ENCODE measurements at places on chromosomes 5 and 9.

- DNase-seq = no peak
Observed at GRCh38 chr9:74887041-74887980, at the start of gene TRPM6. Gene TRPM6, minus strand, starts transcription at chr9:74887921. Its CDS starts 65 bp downstream, at chr9:74887856.

DNA sequence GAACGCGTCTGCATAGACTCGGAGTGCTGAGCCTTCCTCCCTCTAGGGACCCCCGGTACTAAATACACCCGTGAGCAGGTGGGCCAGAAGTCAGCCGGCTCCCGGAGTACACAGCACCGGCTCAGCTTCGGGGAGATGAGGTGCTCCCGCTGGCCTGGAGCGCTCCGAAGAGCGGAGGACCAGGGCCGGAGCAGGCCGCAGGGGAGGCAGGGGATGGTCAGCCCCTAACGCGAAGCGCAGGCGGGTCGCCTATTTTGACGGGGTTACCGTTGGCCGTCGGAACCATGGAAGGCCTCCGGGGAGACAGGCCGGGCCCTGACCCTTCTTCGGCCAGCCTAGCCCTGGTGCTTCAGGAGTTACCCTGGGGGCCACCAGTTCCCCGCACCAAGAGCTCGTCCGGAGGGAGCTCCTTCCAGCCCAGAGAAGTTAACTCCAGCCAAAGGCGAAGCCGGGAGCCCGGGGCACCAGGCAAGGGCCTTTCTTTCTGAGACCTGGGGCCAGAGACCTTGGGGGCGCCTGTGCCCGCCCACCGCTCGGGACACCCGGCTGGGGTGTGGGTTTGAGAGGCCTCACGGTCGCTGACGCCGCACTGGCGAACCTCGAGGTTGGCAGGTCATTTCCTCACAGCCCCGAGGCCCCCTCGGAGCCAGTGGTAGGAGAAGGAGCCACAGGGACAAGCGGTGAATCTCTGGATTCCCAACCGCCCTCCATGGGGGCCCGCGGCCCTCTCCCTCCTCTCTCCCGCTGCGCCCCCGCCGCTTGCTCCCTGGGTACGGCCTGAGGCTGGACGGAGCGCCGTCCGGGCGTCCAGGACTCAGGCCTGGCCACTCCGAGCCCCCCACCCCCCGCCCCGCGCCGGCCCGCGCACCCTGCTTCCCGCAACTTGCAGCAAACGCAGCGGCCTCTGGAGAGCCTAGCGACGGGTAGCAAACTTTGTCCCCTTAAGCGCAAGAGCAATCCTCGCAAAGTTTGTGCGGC, 3.4 kb upstream of the IRX4 start:
- DNase-seq = no peak

DNA sequence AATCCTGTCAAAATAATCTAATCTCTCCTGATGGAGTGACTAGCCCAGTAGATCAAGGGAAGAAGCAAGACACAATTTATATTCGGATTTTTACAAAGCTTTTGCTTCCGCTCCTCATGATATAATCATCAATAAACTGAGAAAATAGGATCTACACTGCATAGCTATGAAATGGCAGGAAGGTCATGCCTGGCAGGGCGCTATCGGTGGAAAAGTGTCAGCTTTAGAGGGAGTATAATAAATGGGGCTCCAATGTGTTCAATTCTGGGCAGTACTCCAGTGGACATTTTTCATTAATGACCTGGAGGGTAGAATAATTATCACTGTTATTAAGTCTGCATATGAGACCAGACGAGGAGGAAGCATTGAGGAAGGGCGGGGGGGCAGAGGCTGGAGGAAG, 1013.3 kb upstream of the DMAC1 start:
- DNase-seq = no peak

- no peak for DNase-seq
Observed at GRCh38 chr5:155136216-155136850, 122.8 kb downstream of the KIF4B start.

- DNase-seq = no peak
Observed at GRCh38 chr9:110921705-110922104, 116.6 kb downstream of the LPAR1 start.

DNA sequence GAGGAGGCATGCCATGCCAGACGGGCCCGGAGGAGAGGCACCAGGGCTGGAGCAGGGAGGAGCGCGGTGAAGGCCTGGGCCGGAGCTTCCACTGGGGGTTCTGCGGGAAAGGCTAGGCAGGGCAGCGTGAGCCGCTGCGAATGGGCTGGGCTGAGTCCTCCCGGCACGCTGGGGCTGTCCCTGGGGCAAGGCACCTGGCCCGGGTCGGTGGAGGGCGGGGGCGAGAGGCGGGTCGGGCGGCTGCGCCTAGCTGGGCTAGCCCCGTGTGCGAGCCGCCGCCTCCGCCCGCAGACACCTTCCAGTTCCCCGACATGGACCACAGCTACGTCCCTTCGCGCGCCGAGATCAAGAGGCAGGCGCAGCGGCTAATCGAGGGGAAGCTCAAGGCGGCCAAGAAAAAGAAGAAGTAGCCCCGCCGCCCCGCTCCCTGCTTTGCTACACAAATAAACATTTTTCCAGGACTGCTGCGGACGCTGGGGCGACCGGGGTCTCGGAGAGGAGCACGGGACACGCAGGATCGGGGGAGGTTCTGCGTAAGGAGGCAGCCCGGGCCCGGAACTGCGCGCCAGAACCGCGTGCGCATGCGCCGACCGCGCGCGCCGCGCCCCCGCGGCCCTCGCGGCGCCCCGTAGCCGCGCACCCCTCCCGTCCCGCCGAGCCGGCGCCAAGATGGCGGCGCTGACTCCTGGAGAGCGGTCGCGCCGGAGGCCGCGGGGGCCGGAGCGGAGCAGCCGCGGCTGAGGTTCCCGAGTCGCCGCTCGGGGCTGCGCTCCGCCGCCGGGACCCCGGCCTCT, at the start of gene RABL6:
TSS of gene RABL6 (plus strand) at position 668 of the 794 bp plus-strand sequence. CDS start 249 bp downstream, outside the sequence.
- peak; percentile 49 for DNase-seq

GRCh38 chr5:52801329-52801728, 13.6 kb downstream of the ITGA1 start:
- no peak for DNase-seq

DNA sequence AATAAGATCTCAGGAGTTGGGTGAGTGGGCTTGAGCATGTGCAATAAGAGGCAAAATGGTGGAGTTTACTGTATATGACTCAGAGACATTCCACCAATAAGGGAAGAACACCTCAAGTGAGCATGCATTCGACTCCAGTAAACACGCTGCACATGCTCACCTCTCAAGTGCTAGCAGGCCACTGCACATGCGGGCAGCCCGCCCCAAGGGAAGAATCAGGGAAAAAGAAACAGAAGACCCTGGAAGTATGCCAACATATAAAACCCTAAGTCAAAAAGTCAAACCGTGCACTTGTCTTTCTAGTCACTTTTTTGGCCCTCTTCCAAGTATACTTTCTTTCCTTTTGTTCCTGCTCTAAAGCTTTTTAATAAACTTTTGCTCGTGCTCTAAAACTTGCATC, 245.3 kb upstream of the RASA1 start:
- no peak for DNase-seq

- no peak for DNase-seq
Observed at GRCh38 chr9:34430843-34431437, 27.4 kb downstream of the FAM219A start.

GRCh38 chr9:92098638-92099037, 16.6 kb downstream of the SPTLC1 start:
- no peak for DNase-seq

GRCh38 chr9:133113949-133114885, 6.8 kb downstream of the RALGDS start:
- no peak for DNase-seq

DNA sequence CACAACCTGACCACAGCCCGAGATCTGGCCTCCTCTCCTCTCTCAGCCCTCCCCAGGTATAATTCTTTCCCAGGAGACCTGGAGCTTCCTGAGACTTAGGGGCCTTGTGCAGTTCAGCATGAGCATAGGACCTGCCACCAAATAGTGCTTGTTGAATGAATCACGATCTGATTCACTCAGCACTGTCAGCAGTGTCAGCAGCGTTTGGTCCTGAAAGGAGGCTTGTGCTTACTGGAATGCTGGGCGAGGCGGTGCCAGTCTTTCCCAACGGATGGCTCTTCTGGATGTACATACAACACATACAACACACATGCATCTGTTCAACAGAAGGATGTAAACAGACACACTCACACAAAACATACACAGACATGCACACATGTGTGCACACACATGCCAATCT, 173.3 kb downstream of the COL23A1 start:
- DNase-seq = no peak

DNA sequence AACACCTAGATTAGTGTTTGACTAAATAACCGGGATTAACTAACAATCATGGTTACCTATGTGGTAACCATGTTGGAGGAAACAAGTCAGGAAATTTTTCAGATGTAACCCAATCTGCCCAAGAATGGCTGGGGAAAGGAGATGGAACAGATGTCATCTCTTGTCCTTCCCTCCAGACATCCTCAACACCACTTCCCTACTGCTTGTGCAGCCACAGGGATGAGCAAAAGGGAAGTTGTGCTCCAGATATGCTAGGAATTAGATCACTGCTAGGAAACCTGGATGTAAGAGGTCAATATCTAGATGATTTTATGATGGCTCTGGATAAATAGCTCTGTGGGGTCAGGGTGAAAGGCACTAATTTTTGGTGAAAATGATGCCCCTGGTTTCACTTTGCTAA, 61.3 kb upstream of the ELL2 start:
- no peak for DNase-seq

DNA sequence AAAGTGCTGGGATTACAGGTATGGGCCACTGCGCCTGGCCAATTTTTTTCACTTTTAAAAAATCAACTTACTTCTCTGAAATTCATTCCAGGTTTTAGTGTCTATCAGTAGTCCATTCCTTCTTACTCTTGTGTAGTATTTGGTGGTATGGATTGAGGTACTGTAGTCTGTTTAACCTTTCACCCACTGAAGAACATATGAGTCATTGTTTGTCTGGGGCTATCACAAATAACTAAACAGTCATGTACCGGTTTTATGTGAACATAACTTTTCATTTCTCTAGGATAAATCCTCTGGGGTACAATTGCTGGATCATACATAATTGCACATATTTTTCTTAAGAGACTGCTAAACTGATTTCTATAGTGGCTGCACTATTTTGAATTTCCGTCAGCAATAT, 1188.0 kb upstream of the CDH9 start:
- no peak for DNase-seq

GRCh38 chr9:65400886-65401285, 115.9 kb upstream of the FOXD4L5 start:
- no peak for DNase-seq

GRCh38 chr5:142819825-142820224, 49.6 kb downstream of the ARHGAP26 start:
- DNase-seq = no peak

DNA sequence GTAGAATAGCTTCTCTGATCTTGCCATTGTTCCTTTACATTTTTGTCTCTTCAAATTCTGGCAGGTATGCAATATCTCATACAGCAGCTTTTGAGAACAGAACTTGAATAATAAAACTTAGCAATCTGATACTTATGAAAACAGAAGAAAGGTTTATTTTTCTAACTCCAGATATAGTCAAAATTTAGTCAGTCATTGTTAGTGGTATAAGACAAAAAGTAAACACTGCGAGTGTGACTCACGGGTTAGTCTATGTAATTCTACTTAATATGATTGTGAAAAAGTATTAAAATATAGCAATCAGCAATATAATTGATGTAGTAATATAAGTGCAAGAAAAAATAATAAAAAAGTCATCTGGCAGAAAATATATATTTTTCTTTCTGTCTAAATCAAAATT, 910.4 kb downstream of the DNAH5 start:
- no peak for DNase-seq

GRCh38 chr5:154141745-154142221, 48.8 kb upstream of the GALNT10 start:
- DNase-seq = no peak

- DNase-seq = no peak
Observed at GRCh38 chr9:69444021-69444420, 119.0 kb downstream of the ENTREP1 start.

DNA sequence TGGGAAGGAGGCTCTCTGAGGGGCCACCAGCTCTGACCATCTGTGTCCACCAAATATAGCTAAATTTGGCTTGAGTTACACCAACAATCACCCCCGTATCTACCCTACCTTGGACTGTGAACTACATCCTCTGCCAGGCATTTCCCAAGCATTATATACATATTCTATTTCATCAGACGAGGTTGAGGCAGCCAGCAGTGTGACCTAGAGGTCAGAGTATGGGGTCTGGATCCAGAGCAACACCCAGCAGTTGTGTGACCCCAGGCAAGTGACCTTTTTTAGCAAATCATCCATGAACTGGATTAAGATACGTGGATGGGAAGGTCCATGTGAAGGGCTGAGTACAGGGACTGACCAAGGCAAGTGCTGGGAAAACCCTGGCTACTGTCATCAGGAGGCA, 180.6 kb downstream of the HSPA4 start:
- DNase-seq = no peak

GRCh38 chr9:127612939-127613582, 984 bp downstream of the STXBP1 start:
- DNase-seq = no peak

DNA sequence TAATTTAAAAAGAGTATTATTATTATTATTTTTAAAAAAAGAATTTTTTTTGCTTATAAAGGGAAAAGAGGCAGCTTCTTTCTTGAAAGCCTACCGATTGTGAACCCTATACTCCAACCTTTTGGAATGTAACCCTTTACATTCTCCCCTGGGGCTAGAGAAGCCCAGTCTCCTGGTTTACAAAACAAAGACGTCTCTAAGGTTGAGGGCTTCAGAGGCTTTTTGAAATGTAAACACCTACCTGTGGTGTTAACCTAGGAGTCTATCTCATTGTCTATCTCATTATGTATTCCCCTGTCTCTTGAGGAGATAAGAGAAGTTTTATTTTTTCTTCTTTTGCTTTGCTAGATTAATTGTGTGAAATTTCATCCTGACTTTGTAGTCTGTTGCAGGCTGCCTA, 4.7 kb downstream of the TNFSF8 start:
- DNase-seq = no peak

GRCh38 chr5:38670878-38671277, 114.4 kb upstream of the LIFR start:
- DNase-seq = no peak

DNA sequence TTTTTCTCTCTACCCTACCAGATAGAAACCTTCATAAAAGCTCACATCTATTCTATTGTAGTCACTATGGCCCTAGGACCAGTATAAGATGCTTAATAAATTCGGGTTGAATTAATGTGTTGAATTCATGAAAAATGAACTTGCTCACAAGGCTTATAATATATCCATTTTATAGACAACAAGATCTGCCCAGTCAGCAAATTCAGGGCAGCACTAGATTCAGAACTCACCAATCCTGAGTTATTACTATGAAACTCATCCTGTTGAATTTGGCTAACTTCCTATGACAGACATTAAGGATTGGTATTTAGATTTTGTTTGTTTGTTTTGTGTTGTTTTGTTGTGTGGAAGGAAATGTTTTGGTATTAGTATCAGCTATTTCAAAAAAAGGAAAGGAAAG, 143.6 kb upstream of the CCNG1 start:
- no peak for DNase-seq

GRCh38 chr5:2334719-2335118, 416.8 kb downstream of the IRX2 start:
- DNase-seq = no peak

GRCh38 chr5:155147222-155147621, 133.7 kb downstream of the KIF4B start:
- DNase-seq = no peak

- DNase-seq = no peak
Observed at GRCh38 chr5:37501152-37501551, 122.0 kb downstream of the WDR70 start.

GRCh38 chr9:98104445-98104881, 14.6 kb downstream of the TRIM14 start:
- no peak for DNase-seq

- DNase-seq = no peak
Observed at GRCh38 chr5:139684350-139684880, 36.3 kb downstream of the CXXC5 start.

- no peak for DNase-seq
Observed at GRCh38 chr9:80605129-80605528, 1033.4 kb downstream of the TLE4 start.

Measured in stimulated activated CD8-positive, alpha-beta memory T cell treated with anti-CD3 and anti-CD28 coated beads, Interleukin-4, amount 100 ng/mL, for 4 hours (primary cell).